ENCODE measurements at places on chromosomes 16 and 17.

DNA sequence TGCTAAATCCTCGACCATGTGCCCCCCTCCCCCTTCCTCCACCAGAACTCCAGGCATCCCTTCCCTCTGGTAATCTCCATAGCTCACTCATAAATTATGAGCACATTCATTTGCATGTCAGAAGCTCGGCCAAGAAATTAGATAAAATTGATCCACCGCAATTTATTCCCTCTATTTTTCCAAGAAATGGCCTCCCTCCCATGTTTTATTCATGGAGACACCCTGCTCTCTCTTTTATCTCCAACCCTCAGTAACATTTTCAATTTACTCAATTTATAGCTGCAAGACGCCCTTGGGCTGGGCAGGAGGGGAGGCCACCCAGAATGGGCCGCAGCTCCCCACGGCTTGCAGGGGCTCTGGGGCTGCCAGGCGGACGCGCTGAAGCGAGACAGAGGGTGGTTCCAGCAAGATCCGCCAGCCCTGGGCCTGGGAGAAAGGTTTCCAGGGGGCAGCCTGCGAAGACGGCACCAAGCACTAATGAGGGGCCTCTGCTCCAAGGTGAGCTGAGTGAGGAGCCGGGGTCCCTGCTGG lies 54.7 kb upstream of the ZNF423 start:
- DNase-seq = no peak

DNA sequence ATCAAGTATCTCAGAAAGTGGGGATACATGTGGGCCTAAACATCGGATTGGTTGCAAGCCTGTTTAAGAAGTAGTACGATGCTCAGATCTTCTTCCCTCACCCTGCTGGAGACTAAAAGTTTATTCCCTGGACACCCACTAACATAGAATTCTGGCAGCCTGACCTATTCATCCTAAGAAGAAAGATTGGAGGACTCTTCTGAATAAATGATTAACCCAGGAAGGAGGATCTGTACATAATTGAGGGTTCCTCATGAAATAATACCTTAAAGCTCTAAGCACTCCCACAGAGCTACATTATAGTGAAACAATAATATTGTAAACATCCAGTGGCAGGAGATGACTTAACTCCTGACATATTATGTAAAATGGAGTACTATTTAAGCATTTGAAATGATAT lies 111.7 kb downstream of the NLK start:
- DNase-seq = no peak

DNA sequence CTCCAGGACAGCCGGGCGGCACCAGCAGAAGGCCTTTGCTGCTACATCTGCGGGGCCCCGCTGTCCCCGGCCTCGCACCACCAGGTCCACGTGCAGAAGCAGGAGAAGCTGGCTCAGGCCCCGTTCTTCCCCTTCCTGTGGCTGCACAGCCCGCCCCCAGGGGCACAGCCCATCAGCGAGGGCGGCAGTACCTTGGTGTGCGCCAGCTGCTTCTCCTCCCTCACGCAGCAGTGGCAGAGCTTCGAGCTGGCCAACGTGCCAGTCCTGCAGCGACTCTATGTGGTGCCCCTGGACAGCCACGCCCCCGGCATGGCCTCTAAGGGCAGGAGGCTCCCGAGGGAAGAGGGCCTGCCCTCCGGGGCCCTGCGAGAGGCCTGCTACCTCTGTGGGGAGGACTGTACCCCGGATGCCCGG lies 58.3 kb upstream of the CIBAR2 start:
- no peak for DNase-seq

DNA sequence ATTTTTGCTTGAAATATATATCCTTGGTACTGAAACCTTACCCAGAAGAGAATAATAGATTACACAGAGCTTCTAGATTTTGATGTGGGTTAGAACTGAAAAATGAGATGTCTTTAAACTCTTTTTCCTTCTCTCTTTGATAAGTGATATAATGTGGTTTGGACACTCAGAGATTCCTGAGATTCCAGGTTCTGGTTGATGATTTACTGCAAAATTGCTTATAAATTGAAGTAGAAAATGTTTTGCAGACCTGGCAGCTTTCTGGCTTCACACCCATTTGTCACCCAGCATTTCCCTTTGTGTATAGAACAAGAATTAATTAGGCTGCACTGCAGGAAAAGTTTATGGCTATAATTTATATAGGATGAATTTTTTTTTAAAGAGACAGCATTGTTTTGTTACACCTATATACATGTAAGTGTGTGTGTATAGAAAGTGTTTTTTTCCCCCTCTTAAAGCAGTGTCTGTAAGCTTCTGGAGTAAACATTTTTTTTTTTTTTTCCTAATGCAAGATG lies 23.5 kb downstream of the AATF start:
- DNase-seq = no peak

- DNase-seq = no peak
Measured at GRCh38 chr16:3579776-3580175, 2.6 kb upstream of the NLRC3 start.

- DNase-seq = no peak
Measured at GRCh38 chr17:48596000-48596734, 2.6 kb upstream of the HOXB5 start.

DNA sequence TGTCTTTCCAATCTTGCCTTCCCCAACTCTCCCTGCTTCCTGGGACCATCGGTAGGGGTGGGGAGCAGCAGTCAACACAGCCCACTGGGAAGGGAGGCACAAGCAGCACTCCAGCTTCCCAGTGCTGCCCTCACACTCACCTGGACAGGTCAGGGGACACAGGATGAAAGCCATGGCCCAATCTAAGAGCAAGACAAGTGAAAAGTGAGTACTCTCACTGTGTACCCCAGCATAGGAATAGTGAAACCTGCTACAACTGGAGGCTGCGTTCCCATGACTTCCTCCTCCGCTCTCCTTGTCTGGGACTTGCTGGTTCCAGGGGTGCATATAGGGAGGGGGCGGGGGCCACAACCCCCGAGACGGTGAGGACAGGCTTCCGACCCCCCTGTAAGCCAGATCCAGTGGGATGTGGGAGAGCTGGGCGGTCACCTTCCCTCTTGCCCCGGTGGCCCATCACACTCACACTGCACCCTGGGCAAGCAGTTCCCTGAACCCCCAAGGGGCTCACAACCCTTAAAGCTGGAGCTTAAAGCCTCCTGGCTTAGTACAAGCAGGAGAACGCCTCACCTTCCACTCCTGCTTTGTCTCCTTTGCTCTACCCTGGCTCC lies 29.5 kb upstream of the SLC25A19 start:
- DNase-seq = no peak

DNA sequence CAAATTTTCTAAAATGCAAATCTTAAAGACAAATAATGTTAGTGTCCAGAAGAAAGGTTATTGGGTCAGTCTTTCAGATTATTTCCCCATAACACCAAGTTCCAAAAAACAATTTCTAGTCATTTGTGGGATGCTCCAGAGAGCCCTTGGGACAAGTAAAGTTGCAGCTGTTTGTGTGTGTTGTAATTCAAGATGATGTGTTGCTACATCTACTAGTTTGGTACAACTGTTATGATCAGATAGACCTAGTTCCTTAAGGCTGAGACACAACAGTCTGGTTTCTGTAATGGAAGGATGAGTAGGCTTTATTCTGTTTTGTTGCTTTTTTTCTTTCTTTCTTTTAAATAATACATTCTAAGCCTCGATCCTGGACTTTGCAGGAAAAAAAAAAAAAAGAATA lies 41.9 kb downstream of the PIGL start:
- DNase-seq = no peak

- DNase-seq = no peak
Measured at GRCh38 chr17:55527540-55528118, 16.4 kb upstream of the SMIM36 start.

- DNase-seq = no peak
Measured at GRCh38 chr17:63925615-63926014, 6.5 kb downstream of the CD79B start.

DNA sequence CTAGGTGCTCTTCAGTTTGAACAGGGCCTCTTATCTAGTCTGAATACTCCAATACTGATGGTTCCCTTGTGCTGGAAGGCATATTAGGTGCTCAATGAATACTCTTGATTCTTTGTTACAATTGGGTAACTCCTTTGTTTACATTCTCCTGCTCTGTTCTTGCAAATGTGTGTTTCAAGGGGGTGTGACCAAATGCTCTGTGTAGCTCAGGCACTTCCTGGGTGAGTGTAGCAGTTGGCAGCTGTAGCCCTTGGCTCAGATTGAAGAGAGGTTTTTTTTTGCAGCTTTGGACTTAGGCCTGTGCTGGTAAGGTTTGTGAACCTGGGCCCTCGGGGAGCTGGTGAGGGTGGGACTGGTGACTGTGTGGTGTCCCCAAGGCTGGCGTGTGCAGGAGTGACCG lies 20.2 kb downstream of the TBCD start:
- DNase-seq = no peak

DNA sequence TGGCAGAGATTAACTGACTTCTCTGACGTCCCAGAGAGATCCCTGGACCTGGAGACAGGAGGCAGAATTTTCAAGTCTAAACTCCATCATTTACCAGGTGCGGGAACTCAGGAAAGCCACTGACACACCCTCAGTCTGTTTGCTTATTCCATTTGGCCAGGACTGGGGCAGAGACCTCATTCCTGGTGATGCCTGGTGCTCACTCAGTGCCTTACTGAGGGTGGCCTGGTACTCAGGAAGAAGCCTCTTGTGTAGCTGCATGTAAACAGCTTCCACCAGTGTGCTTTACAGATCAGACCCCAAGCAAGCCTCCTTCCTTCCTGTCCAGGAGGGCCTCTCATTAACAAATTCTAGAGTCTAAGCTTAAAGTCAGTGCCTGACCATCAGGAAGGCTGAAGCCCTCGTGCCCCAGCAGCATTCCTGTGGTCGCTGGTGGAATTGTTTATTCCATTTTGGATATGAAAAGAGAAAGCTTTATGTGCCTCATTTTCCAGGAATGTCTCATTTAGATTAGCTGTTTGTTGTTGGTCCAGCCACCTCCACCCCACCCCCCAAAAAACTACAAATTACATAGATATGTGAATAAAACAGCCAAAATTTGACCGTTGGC lies 236.1 kb upstream of the CDH5 start:
- DNase-seq = no peak

GRCh38 chr17:80761110-80761871 lies 216.7 kb downstream of the RPTOR start:
- peak; percentile 65 for DNase-seq

- DNase-seq = no peak
Measured at GRCh38 chr17:47301161-47301560, 22.6 kb upstream of the EFCAB13 start.

Measured in stimulated activated CD4-positive, alpha-beta T cell treated with anti-CD3 and anti-CD28 coated beads, Interleukin-1b, Interleukin-23, amount 100 ng/mL, for 1 hour (primary cell).